CD4-positive, alpha-beta T cell (primary cell): ENCODE measurements at places on chromosomes 11 and 22. TPM values are rescaled to one million over a fixed set of nuclear protein-coding genes. Genes with fewer than 3 reads are reported as not detected.

Gene OR51B4
- not detected for total RNA-seq

Gene CHST1
- not detected for total RNA-seq

Gene BIK
- total RNA-seq: 1.6 TPM

Gene RIMBP3C
- total RNA-seq: 0.14 TPM

Gene RFPL2
- 0.30 TPM for total RNA-seq

Gene HBG2
- not detected for total RNA-seq

Gene POLR2F
- total RNA-seq: 20.2 TPM

Gene PLAAT3
- total RNA-seq: 2.4 TPM

Gene OR4A16
- total RNA-seq: not detected

Gene SEPTIN3
- 0.20 TPM for total RNA-seq

Gene TRIM29
- not detected for total RNA-seq

Gene POU2AF3
- not detected for total RNA-seq

Gene SAA1
- total RNA-seq: not detected

Gene RFPL1
- total RNA-seq: not detected

Gene FLRT1
- total RNA-seq: not detected

Gene APOL5
- total RNA-seq: not detected

Gene TMX2
- 30.0 TPM for total RNA-seq

Gene APOBEC3G
- 18.8 TPM for total RNA-seq

Gene FJX1
- not detected for total RNA-seq

Gene FGF4
- total RNA-seq: not detected

Gene OR51Q1
- total RNA-seq: not detected

Gene SMTNL1
- total RNA-seq: not detected

Gene DDX25
- total RNA-seq: not detected

Gene CD248
- 3.3 TPM for total RNA-seq

Gene UBQLN3
- total RNA-seq: 0.08 TPM

Gene SYT7
- total RNA-seq: not detected

Gene GLB1L2
- total RNA-seq: 0.63 TPM

Gene ZNF70
- total RNA-seq: 1.3 TPM

Gene PDGFD
- total RNA-seq: not detected

Gene MMP12
- not detected for total RNA-seq

Gene CALCA
- not detected for total RNA-seq

Gene GGT1
- total RNA-seq: 20.1 TPM

Gene NEFH
- total RNA-seq: 0.06 TPM

Gene PDE2A
- total RNA-seq: 4.0 TPM

Gene KCNK4
- total RNA-seq: 0.14 TPM

Gene GALNT18
- total RNA-seq: 0.08 TPM

Gene OR8G1
- not detected for total RNA-seq

Gene MYBPC3
- not detected for total RNA-seq

Gene ZC3H7B
- total RNA-seq: 29.5 TPM

Gene NXPE1
- total RNA-seq: not detected

Gene RIC3
- total RNA-seq: 57.6 TPM

Gene HPX
- total RNA-seq: 0.52 TPM

Gene ANO1
- not detected for total RNA-seq

Gene SPI1
- total RNA-seq: 4.9 TPM

Gene LDLRAD3
- 0.20 TPM for total RNA-seq

Gene IGHMBP2
- 17.5 TPM for total RNA-seq

Gene CBLIF
- total RNA-seq: not detected

Gene POTEH
- total RNA-seq: not detected

Gene B3GAT1
- 0.22 TPM for total RNA-seq

Gene NRXN2
- 0.05 TPM for total RNA-seq

Gene CCDC116
- 0.20 TPM for total RNA-seq

Gene MED19
- total RNA-seq: 13.7 TPM

Gene C22orf31
- total RNA-seq: not detected
